ENCODE measurements at places on chromosomes 12 and 14.

GRCh38 chr12:103833095-103833775 lies 7.8 kb downstream of the NT5DC3 start:
- DNase-seq = peak; percentile 85

GRCh38 chr14:48250575-48250974 lies 575.2 kb upstream of the MDGA2 start:
- no peak for DNase-seq

DNA sequence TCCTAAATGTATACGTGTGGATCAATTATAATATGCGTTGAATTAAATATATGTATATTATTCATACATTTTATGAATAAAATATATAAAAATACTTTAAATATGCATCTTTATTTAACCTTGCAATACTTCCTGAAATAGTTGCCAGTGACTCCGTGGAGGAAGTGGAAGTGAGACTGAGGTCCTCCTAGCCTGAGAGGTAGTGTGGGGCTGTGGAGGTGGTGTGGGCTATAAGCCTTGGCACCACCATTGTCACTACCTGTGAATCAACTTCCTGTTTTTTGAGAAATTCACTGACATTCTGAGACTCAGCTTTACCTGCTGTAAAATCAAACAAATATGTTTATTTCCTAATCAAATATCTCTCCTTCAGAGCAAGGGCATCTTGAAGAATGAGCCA lies 514.2 kb downstream of the VRK1 start:
- no peak for DNase-seq

GRCh38 chr12:79300199-79300568 lies 390.6 kb downstream of the PAWR start:
- peak; percentile 16 for DNase-seq

DNA sequence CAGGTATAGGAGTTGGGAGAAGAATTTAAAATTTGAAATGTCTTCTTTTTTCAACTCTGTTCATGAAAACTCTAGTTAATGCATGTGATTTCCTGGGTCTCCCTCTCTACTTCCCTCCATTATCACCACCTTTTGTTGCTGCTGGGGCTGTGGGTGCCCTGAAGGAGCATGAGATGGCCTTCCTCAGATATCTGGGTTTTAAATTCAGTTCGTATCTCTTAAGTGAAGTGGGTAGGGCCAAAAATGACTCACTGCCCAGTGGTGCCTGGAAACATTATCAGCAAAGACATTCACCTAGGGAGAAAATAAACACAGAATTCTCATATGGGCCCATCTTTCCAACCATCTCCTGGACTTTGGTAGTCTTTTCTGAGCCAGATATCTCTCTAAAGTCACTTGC lies 234.9 kb upstream of the PLEKHG7 start:
- no peak for DNase-seq

DNA sequence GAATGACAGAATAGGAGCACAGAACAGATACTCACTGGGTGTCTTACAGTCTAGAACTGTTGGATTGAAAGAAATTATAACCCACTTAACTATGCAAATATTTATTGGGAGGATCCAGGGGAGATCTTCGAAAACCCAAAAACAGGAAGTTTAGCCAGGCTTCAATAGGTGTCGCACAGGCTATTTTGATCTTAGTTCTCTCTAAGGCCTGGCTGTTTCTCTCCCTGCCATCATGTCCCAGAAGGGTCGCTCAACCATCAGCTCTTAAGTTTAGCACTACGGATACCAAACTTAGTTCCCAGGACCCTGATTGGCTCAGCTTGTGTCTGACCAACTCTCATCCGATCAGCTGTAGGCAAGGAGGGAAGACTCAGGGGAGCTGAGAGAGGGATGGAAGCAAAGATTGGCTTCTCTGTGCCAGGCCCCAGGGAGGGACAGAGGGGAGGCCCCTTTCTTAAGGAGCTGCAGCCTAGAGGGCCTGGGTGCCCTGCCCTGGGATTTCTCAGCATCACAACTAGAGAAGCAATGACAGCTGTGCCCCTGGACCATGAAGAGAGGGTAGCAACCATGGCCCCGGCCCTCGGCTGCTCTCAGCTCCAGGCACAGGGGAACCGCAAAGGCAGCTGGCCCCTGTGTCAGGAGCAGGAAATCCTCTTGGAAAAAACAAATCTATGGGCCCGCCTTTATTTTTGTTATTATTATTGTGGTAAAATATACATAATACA lies 13.5 kb downstream of the PHETA1 start:
- no peak for DNase-seq

GRCh38 chr14:104448721-104449120 lies 130.8 kb upstream of the C14orf180 start:
- DNase-seq = no peak

- peak; percentile 15 for DNase-seq
Observed at GRCh38 chr12:117853600-117853999, 115.2 kb downstream of the KSR2 start.

DNA sequence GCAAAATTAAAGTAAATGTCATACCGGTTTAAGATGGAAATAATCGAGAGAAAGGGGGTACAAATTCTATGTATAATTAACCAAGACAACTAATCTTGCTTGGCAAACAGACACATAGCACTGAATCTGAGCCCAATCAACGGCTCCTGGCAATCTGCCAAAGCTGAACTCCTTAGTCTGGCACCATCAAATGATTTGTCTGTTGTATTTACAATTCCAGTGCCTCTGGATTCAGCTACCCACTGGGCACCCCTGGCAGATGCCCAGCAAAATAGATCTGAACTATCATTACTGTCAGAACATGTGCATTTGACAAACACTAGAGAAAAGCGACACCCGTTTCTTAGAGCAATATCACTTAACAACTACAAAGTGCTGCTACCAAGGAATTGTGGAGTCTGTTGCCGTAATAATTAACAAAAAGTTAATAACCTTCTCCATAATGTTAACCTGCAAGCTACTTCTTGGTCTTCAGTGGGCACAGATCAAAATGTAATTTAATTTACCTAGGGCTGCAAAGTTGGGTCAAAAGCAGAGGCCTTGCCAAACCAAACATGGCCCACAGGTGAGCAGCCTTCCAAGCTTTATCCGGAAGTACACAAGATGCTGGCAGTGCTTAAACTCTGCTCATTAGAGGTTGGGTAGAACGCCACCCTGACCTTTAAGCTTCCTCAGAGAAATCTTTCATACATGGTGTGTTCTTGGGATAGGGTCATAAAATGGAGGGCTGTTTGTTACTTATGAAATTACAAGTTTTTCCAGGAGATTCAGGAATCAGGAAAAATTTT lies 7.6 kb downstream of the EGLN3 start:
- DNase-seq = no peak

- no peak for DNase-seq
Observed at GRCh38 chr14:81303258-81303935, 82.6 kb upstream of the GTF2A1 start.

- peak; percentile 35 for DNase-seq
Observed at GRCh38 chr12:84772281-84772680, 140.3 kb downstream of the SLC6A15 start.

DNA sequence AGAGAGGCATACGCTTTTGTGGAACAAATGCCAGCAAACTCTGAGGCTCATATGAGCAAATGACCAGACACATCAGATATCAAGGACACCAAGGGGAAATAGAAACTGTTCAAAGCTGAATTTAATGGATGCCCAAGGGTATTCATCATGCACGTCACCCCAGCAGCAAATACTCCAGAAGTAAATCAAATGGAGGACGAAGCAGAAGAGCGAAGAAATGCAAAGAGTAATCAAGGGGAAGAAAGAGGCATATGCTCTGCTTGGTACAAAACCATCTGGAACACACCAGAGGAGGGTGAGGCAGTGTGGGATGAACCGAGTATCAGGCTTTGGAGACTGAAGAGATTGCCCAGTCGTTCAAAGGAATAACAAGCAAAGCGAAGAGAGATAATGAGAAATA lies 232.6 kb upstream of the EGLN3 start:
- no peak for DNase-seq

GRCh38 chr14:59131938-59132795 lies 56.3 kb upstream of the DAAM1 start:
- DNase-seq = no peak

GRCh38 chr12:52191841-52192791 lies at the start of gene KRT80:
Gene KRT80 (minus strand): TSS chr12:52192014. CDS start chr12:52191902, 112 bp downstream.
- DNase-seq = peak; percentile 99

DNA sequence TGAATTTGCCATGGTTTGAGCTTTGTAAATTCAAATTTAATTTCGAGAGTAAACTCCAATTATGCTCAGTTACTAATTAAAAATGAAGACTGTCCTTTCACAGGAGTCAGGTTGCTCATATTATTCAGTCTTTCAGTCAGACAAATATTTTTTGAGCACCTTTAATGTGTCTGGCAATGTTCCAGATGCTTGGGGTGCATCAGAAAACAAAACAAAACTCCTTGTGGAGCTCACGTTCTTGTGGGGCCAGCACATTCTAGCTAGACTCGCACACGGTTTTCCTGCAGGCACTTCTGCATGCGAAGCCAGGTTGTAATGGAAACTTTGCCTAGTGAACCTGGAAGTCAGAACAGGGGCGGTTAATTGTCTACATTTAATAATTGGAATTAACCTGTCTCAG lies 64.0 kb upstream of the ATF1 start:
- no peak for DNase-seq

GRCh38 chr12:95182868-95183415 lies 34.3 kb downstream of the FGD6 start:
- DNase-seq = peak; percentile 86

GRCh38 chr12:106362971-106363370 lies 5.4 kb downstream of the POLR3B start:
- DNase-seq = no peak

GRCh38 chr14:23130871-23131270 lies 11.8 kb upstream of the CEBPE start:
- DNase-seq = no peak

- DNase-seq = peak; percentile 69
Observed at GRCh38 chr14:91753501-91754128, 21.7 kb upstream of the CATSPERB start.

GRCh38 chr12:33649992-33650391 lies 210.4 kb upstream of the SYT10 start:
- DNase-seq = no peak

GRCh38 chr12:11106288-11106687 lies 14.2 kb upstream of the TAS2R43 start:
- DNase-seq = no peak

GRCh38 chr14:63717702-63718101 lies 10.2 kb downstream of the SGPP1 start:
- peak; percentile 61 for DNase-seq

DNA sequence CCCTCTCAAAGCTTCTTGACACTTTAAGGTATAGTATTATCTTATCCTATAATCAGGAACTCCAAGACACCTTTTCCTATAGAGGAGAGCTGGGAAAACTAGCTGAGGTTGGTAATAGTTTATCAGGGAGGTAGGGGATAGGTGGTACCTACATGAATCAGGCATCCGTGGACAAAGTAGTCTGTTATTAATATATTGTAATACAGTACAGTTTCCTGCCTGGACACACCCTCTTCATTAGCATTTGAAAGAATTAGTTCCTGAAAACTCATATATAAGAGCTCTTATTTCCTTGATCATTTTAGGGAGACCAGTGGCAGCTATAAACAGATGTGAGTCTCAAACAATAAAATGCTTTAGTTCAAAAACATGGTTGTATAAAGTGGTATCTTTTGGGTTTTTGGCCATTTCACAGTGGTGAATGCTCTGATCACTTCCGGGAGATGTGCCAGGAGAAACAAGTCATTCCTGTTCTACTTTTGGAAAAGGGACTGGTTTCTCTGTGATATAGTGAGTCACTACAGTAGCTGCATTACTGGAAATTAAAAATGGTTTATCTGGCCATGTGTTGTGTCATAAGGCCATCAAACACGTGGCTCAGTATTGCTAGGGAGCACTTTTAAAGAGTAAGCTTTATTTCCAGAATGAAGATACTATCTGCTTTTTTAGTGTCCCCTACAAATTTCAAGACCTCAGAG lies 98.1 kb downstream of the KLRB1 start:
- peak; percentile 75 for DNase-seq

GRCh38 chr12:109347589-109347988 lies at the start of gene MYO1H:
Gene MYO1H (plus strand): TSS chr12:109347900. CDS start chr12:109347961, 61 bp downstream.
- no peak for DNase-seq

DNA sequence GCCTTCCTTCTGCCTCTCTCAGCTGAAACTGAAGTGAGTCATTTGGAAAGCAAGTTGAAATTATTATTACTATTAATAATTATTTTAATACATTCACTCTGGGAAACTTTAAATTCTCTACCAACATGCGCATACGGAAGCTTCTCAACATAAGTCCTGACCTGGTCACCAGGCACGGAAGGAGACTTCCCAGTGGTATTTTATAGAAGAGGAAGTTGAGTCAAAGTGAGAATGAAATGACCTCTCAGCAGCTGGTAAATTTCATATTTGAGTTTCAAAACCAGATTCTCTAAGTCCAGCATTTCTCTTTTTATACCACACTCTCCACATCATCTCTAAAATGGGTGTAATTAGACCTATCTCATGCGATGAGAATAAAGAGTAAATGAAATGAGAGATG lies 747.4 kb downstream of the VRK1 start:
- DNase-seq = no peak

GRCh38 chr12:31323391-31324115 lies 2.4 kb downstream of the SINHCAF start:
- peak; percentile 3 for DNase-seq

- DNase-seq = no peak
Observed at GRCh38 chr14:105858676-105859025, 332.3 kb downstream of the TMEM121 start.

DNA sequence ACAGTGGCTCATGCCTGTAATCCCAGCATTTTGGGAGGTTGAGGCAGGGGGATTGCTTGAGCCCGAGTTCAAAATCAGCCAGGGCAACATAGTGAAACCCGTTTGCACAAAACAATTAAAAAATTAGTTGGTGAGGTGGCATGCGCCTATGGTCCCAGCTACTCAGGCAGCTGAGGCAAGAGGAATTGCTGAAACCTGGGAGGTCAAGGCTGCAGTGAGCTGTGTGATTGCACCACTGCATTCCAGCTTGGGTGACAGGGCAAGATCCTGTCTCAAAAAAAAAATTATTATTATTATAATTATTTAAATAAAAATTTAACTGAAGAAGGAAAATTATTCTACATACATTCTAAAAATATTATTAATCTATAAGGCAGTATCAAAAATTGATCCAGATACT lies 164.1 kb downstream of the ITPR2 start:
- DNase-seq = peak; percentile 18

GRCh38 chr14:75213172-75213571 lies 36.8 kb upstream of the TMED10 start:
- DNase-seq = peak; percentile 14

- no peak for DNase-seq
Observed at GRCh38 chr12:51450806-51451205, 26.2 kb downstream of the SLC4A8 start.

GRCh38 chr12:47778881-47779280 lies 5.8 kb downstream of the SLC48A1 start:
- DNase-seq = no peak

Measured in GM23248 (cell line).